ENCODE measurements at places on chromosomes 2 and 18. TPM values are rescaled to one million over a fixed set of nuclear protein-coding genes. Genes with fewer than 3 reads are reported as not detected.

The KRTCAP3 gene
- under 0.01 TPM for total RNA-seq

The ARHGAP28 gene
- total RNA-seq, result 23.9 TPM

The PROKR1 gene
- not detected for total RNA-seq

The CNTNAP5 gene
- not detected for total RNA-seq

The DLX2 gene
- total RNA-seq, result 0.59 TPM

The SCYGR3 gene
- not detected for total RNA-seq

The TTL gene
- total RNA-seq, result 65.7 TPM

- DNase-seq, result no peak
These were observed 55.0 kb downstream of the CHST9 start for GRCh38 chr18:27130065-27130630.

DNA sequence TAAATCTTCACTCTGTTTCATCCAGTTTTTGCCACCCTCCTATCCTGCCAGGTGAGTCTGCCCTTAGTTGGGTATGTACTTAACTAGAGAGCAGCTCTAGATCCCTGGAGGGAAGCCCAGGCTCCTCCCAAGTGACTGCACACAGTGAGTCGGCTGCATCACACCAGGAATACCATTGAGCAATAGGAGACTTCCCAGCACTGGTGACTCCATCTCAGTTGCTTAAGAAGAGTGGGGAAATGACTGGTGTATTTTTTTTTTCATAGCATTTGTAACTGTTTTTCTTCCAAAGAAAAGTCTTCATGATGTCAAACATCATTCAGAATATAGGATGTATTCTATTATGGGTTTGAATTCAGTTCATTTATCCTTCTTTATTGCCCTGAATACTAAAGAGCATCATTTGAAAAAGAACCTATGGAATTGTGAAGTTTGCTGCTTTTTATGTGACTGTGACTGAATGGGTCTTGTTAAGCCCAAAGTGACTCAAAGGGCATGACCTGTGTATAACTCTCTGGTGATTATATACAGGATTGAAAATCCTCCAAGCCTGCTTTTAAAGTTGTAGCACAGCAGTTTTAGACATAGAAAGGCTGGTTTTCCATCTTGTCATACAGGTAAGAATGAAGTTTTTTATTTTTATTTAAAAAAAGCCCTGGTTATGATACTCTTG is 84.3 kb downstream of the MAP3K20 start:
- DNase-seq, result peak; percentile 80

GRCh38 chr2:107069890-107070289 is 183.9 kb upstream of the ST6GAL2 start:
- no peak for DNase-seq

DNA sequence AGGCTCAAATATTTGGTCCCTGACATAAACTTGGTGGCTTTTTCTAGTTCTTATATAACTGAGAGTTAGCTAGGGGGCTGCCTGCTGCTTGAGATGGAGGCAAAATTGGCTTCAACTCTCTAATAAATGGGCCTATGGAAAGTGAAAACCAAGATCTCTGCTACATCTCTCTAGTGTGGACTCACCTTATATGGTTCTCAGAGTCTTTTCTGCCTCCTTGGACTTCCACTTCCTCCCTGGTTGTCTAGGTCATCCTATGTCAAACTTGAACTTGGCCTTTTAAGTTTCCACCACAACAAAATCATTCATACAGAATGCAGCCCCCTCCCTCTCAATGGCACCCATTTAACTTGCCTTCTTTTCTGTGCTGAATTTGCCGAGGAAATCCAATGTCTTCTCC is 23.9 kb upstream of the ARHGAP25 start:
- DNase-seq, result no peak

DNA sequence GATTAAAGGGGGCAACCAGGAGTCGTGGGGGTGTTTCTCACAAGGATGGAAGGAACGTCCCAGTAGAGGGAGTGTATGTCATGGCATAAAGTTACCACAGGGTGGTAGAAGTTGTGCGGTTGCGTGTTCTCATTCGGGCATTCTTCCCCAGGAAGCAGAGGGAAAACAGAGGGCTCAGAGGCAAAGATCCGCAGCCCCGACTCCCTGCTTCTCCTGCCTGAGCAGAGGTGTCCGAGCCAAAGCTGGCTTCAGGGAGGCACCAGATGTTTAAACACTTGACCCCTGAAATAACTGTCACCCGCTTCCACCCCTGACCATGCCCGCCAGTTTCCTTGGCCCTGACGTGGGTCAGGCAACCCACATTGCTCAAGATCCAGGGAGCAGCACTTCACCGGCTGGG is 83.7 kb downstream of the EN1 start:
- peak; percentile 84 for DNase-seq

DNA sequence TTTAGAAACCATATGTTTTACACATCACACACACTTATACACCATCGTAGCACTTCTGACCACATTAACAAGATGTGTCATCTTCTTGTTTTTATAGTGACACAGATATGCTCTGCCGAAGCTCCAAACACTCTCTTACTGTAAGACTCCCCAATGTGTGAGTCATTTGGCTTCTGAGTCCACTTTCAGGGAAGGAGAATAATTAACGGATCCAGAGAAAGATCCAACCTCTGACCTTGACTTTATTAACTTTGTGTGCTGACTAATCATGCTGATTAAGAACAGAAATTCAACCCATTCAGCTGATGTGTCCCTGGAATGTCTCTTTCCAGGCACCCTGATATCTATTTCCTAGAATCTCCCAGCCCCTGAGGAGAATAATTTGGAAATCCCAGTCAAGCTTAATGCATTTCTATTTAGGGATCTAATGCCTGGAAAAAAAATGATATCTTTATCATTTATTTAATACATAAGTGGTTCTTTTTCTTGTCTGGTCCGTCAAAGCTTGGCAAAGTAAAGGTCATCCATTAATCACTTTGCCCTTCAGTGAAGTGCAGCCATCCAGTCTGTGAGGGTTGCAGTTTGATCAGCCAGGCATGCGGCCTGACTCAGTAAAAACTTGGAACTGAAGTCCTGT is 615.8 kb upstream of the SYT4 start:
- peak; percentile 72 for DNase-seq

DNA sequence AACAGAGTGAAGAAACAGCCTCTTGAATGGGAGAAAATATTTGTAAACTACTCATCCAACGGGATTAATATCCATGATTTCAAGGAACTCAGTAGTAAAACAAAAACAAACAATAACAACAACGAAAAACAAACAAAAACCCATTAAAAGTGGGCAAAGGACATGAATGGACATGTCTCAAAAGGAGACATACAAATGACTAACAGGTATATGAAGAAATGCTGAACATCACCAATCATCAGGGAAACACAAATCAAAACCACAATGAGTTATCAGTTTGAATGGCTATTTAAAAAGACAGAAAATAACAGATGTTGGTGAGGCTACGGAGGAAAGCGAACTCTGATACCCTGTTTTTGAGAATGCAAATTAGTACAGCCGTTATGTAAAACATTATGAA is 224.8 kb upstream of the NRXN1 start:
- no peak for DNase-seq

DNA sequence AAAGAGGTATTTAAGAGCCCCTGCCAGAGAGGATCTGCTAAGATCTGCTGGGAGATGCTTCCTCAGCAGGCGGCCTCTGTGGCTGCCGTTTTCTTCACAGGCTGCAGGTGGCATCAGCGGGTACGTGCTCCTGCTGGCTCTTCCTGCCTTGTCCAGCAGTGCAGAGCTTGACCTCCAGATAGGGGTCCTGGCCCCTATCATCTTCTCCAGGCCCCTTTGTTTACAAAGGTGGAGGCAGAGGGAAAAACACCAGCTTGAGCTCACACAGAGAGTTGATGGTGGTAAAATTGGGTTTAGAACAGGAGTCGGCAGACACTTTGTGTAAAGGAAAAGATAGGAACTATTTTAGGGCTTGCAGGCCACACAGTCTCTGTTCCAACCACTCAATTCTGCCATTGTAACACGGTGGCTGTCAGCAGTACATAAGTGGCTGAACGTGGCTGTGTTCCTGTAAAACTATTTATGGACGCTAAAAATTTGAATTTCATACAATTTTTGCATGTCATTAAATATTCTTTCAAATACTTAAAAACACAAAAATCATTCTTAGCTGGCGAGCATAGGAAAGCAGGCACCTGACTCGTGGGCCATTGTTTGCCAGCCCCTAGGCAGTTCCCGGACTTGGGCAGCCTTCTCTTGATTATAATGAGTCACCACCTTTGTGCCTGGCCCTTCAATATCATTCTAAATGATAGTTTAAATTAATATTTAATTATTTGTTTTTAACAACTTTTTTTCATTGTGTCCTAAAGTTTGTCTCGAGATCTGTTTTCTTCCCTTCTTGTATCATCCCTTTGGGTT is 98.2 kb upstream of the B3GNT7 start:
- DNase-seq, result peak; percentile 88

DNA sequence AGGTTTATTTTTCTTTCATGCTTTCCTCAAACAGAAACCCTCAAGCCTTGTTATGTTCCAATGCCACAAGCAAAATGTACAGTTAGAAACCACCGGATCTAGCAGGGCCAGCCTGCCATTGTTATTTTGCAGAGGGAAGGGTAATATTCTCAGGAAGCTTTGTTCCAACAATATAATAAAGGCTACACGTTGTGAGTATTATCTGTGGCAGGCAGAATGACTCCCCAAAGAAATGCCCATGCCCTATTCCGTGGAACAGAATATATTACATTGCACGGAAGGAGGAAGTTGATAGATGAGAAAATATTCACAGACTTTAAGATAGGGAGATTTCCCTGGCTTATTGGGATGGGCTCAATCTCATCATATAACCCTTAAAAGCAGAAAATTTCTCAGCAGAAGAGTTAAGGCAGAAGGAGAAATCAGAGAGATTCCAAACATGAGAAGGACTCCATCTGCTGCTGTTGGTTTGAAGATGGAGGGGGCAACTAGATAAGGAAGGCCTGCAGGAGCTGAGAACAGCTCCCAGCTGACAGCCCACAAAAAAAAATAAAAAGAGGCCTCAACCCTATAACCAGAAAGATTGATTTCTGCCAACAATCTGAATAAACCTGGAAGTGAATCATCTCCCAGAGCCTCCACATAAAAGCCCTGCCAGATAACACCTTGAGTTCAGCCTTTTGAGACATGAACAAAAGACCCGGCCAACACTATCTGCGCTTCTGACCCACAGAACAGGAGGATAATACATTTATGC is 466.6 kb downstream of the LPIN1 start:
- no peak for DNase-seq

DNA sequence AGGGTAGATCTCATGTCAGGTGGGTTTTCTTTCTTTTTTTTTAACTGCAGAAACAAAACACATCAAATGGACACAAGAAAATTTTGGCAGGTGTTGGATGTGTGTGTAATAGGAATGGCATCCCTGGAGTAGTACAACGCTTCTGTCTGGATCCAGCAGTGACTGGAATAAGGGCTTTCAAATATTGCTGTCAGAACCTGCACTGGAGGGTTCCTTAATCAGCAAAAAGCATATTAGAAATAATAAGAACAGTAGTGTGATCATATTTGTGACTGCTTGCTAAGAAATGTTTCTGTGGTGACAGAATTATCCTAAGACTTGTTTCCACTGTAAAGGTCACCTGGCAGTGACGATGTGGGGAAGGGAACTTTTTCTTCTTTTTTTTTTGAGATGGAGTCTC is 30.8 kb downstream of the CREG2 start:
- DNase-seq, result no peak

- no peak for DNase-seq
These were observed 134.2 kb upstream of the SPRED2 start for GRCh38 chr2:65566617-65567016.

- DNase-seq, result no peak
These were observed 580 bp downstream of the TMEM163 start for GRCh38 chr2:134718023-134718816.

DNA sequence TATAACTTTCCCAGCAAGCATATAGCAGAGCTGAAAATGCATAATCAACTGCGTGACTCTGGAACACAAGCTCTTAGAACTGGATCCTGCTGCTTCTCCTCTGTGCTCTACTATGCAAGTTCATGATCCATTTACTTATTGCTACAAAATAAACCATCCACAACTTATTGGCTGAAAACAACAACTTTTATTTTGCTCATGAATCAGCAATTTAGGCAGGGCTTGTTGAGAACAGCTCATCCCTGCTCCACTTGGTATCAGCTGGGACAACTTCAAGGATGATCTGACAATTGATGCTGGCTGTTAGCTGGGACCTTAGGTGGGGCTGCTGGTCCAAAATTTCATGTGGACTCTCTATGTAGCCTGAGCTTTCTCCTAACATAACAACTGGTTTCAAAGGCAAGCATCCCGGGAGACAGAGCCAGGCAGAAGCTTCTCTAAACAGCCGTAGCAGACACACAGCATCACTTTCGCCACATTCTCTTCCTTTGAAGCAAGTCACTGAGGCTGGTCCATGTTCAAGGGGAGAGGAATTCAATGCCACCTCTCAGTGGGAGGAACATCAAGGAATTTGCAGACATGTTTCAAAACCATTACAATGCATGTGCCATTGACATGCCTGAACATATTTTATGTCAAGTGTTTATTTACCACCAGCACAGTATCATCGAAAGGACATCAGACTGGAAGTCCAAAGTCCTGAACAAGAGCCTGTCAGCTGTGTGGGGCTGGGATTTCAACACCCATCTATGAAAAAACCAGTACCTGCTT is 153.1 kb upstream of the PKDCC start:
- DNase-seq, result no peak

DNA sequence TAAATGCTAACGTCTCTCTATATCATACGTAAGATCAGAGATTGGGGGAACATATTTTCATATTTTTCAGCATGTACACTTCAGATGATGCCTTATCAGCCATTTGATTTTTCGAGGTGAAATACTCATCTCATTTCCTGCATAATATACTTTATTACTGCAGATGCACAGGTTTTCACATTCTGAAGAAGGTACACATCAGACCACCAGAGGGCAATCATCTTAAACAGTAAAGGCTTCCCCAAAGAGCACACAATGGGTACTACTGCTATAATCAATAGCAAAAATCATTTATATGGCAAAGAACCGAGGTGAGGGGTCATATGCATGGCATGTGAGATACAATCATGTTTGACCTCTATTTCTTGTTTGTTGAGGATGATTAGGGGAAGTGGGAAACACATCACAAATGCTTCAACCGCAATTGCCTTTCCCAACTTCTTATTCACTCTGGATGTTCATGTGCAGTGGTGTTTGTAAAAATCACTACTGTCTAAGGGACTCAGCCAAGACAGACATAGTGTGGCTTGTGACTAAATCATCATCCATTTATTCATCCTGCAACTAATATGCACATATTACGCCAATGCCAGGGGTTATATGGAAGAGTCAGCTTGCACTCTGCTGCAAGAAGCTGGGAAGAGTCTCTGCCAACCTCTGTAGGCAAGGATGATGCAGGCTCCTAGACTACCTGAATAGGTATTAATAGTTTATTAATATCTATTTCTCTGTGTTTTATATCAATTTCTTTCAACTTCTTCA is 118.7 kb downstream of the EPB41L3 start:
- DNase-seq, result no peak

GRCh38 chr2:104378853-104379374 is 475.0 kb upstream of the POU3F3 start:
- DNase-seq, result no peak

GRCh38 chr18:64031411-64031810 is 61.5 kb downstream of the SERPINB8 start:
- no peak for DNase-seq
